T-cell (primary cell): ENCODE measurements at places on chromosomes 16 and 17.

GRCh38 chr17:81429821-81430551 lies 34.7 kb downstream of the BAHCC1 start:
- no peaks in the 10 kb centered on the region for H3K4me1 ChIP-seq
- H3K27me3 ChIP-seq, result no peaks in the 10 kb centered on the region
- no peak overlapping the region for H3K4me3 ChIP-seq
- no peak overlapping the region for H3K27ac ChIP-seq

DNA sequence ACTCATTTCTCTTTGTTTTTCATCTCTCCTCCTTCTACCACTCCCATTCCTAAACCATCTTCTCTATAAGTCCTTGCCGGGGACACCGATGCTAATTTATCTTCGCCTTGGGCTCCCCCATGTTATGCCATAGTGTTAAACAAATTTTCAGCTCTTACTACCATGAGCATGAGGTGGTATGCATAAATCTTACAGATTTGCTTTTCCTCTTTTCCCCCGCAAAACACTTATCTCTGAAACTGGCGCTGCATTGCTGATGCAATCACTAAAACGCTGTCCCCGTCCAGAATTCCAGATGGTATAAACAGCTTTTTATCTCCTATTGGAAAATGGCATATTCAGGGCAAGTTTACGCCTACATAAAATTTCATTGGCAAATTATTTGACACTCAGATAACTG lies 673.6 kb upstream of the CDH8 start:
- no peaks in the 10 kb centered on the region for H3K36me3 ChIP-seq
- no peak for DNase-seq
- no peaks in the 10 kb centered on the region for H3K4me1 ChIP-seq
- H3K27me3 ChIP-seq, result no peaks in the 10 kb centered on the region
- no peak overlapping the region for H3K4me3 ChIP-seq
- no peak overlapping the region for H3K27ac ChIP-seq

- H3K27me3 ChIP-seq, result no peaks in the 10 kb centered on the region
- H3K4me1 ChIP-seq, result no peaks in the 10 kb centered on the region
- peak overlapping the region; percentile 55 for H3K4me3 ChIP-seq
- H3K27ac ChIP-seq, result no peak overlapping the region
- no peaks in the 10 kb centered on the region for H3K36me3 ChIP-seq
Observed at GRCh38 chr16:89711601-89712273, 9.0 kb downstream of the VPS9D1 start.

- peaks cover 31% of the 10 kb centered on the region for H3K4me1 ChIP-seq
- peaks cover 63% of the 10 kb centered on the region for H3K27me3 ChIP-seq
- no peaks in the 10 kb centered on the region for H3K36me3 ChIP-seq
- peak; percentile 51 for DNase-seq
- no peak overlapping the region for H3K4me3 ChIP-seq
Observed at GRCh38 chr17:83124871-83125514, 45.6 kb downstream of the METRNL start.

DNA sequence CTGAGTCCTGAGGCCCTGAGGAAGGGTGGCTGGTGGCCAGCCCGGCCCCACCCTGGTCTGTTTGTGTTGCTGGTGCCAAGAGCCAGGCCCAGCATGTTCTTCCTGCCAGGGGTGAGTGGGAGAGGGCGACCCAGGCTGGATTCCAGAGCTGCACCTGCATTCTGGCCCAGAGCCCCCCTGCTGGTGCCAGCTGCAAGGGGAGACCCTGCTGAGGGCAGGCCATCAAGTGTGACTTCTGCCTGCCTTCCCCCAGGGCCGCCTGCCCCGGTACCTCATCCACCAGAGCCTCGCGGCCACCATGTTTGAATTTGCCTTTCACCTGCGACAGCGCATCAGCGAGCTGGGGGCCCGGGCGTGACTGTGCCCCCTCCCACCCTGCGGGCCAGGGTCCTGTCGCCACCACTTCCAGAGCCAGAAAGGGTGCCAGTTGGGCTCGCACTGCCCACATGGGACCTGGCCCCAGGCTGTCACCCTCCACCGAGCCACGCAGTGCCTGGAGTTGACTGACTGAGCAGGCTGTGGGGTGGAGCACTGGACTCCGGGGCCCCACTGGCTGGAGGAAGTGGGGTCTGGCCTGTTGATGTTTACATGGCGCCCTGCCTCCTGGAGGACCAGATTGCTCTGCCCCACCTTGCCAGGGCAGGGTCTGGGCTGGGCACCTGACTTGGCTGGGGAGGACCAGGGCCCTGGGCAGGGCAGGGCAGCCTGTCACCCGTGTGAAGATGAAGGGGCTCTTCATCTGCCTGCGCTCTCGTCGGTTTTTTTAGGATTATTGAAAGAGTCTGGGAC lies 2.4 kb upstream of the TCAP start:
- no peak overlapping the region for H3K4me3 ChIP-seq
- no peak overlapping the region for H3K27ac ChIP-seq
- peaks cover 13% of the 10 kb centered on the region for H3K4me1 ChIP-seq
- peaks cover 13% of the 10 kb centered on the region for H3K36me3 ChIP-seq
- no peaks in the 10 kb centered on the region for H3K27me3 ChIP-seq
- DNase-seq, result no peak

DNA sequence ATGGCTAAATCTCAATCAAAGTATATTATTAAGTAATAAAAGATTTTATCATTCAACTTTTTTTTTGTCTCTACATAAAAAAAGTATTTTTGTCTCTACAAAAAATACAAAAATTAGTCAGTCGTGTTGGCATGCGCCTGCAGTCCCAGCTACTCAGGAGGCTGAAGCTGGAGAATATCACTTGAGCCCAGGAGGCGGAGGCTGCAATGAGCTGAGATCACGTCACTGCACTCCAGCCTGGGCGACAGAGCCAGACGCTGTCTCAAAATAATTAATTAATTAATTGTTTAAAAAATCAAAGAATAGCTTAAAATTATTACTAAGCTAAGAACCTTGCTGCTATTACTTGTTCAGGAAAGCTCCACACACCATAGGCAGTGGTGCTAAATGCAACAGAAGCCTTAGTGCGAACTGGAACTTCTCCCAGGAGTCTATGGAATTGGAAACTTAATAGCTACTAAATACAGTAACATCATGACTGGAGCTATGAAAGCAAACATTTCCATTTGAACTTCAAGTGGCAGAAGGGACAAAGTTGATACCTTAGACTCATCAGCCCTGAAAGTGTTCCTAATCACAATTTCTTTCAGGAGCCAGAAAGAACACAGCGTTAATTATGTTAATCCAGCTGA lies 22.6 kb downstream of the ADCY9 start:
- no peak overlapping the region for H3K27ac ChIP-seq
- peaks cover 3% of the 10 kb centered on the region for H3K36me3 ChIP-seq
- no peak for DNase-seq
- no peaks in the 10 kb centered on the region for H3K27me3 ChIP-seq
- no peak overlapping the region for H3K4me3 ChIP-seq
- H3K4me1 ChIP-seq, result no peaks in the 10 kb centered on the region

GRCh38 chr17:3982541-3983017 lies 18.3 kb upstream of the ATP2A3 start:
- no peaks in the 10 kb centered on the region for H3K4me1 ChIP-seq
- no peak overlapping the region for H3K4me3 ChIP-seq
- no peaks in the 10 kb centered on the region for H3K36me3 ChIP-seq
- no peak for DNase-seq

DNA sequence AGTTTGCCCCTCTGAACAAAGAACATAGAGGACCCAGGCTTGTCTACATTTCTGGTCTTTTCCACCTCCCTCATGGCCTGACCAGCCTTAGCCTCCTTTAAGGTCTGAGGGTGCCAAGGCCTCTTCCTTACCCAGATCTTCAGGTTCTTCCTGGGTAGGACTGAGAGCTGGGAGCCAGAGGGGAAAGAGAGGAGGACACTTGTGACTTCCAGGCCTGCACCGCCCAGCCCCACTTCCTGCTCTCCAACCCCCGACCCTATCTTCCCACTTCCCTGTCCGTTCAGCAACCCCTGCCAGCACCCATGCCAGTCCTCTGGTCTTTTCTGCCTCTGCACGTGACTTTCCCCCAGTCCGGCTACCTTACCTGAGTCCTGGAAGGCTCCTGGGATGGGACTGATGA lies 534 bp downstream of the PRSS36 start:
- no peaks in the 10 kb centered on the region for H3K36me3 ChIP-seq
- no peak overlapping the region for H3K27ac ChIP-seq
- H3K27me3 ChIP-seq, result peaks cover 13% of the 10 kb centered on the region
- DNase-seq, result no peak
- no peaks in the 10 kb centered on the region for H3K4me1 ChIP-seq

DNA sequence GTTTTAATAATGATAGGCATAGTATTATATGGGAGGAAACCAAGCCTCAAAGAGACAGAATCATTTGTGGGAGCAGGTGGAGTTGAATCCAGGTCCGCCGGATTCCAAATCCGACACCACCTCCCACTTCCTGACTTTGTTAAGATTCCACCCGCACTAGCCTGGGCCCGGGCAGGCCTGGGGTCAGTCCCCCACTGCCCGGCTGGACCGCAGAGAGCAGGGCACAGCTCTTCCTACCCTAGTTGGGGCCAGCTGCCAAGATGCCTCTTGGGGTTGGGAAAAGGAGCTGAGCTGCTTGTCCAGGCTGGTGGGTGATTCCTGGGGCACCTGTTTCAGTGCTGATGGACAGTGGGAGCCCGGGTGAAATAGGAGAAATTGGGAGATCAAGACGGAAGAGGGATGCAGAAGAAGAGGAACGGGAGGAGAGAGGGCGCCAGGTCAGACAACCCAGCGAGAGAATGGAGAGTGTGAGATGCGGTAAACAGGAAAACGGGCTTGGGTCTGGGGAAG lies 53.9 kb downstream of the OR1D5 start:
- no peak for DNase-seq
- no peak overlapping the region for H3K4me3 ChIP-seq
- no peak overlapping the region for H3K27ac ChIP-seq
- no peaks in the 10 kb centered on the region for H3K4me1 ChIP-seq

GRCh38 chr17:48952904-48953303 lies 8.3 kb upstream of the SNF8 start:
- H3K27me3 ChIP-seq, result no peaks in the 10 kb centered on the region
- no peak overlapping the region for H3K27ac ChIP-seq
- no peak for DNase-seq
- no peak overlapping the region for H3K4me3 ChIP-seq
- H3K4me1 ChIP-seq, result peaks cover 10% of the 10 kb centered on the region
- H3K36me3 ChIP-seq, result no peaks in the 10 kb centered on the region

DNA sequence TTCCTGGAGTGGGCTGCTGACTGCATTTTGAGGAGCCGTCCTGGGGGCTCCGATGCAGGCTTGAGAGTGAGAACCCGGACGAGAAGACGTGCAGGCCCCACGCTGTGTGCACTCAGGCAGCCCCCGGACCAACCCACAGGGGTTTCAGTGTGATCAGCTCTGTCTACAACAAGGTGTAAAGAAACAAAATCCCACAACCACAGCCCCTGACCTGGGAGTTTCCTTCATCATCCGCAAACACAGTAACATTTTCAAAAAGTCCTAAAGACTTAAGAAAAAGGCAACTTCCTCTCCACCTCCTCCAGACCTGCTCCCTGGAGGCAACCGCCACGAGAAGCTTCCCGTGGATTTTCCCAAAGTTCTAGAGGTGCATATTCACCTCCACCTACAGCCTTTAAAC lies 15.4 kb upstream of the MEAK7 start:
- no peak overlapping the region for H3K4me3 ChIP-seq
- peaks cover 29% of the 10 kb centered on the region for H3K4me1 ChIP-seq
- H3K36me3 ChIP-seq, result no peaks in the 10 kb centered on the region
- H3K27me3 ChIP-seq, result no peaks in the 10 kb centered on the region

- H3K27me3 ChIP-seq, result no peaks in the 10 kb centered on the region
- H3K36me3 ChIP-seq, result peaks cover 21% of the 10 kb centered on the region
- no peak for DNase-seq
- peaks cover 12% of the 10 kb centered on the region for H3K4me1 ChIP-seq
- no peak overlapping the region for H3K4me3 ChIP-seq
- H3K27ac ChIP-seq, result peak overlapping the region; percentile 40
Observed at GRCh38 chr17:45236282-45236606, 14.6 kb downstream of the FMNL1 start.

- peak overlapping the region; percentile 34 for H3K27ac ChIP-seq
- H3K4me1 ChIP-seq, result peaks cover 10% of the 10 kb centered on the region
- H3K27me3 ChIP-seq, result peaks cover 3% of the 10 kb centered on the region
- peak overlapping the region; percentile 92 for H3K4me3 ChIP-seq
- no peak for DNase-seq
Observed at GRCh38 chr16:67108931-67109406, 772 bp upstream of the PHAF1 start.

DNA sequence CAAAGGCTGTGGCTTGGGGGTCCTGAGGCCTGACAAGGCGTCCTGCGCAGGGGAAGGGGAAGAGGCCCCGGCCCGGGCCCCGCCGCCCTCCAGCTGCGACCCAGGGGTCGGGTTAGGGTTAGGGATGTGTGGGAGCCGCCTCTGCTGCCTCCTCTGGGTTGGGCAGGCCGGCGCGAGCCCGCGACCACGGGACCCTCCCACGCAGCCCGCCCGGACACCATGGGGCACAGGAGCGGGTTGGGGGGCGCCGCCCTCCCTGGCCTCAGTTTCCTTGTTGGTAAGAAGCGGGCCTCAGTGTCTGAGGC lies 386 bp downstream of the CIAO3 start:
- H3K4me3 ChIP-seq, result peak overlapping the region; percentile 93
- no peak for DNase-seq
- H3K27me3 ChIP-seq, result no peaks in the 10 kb centered on the region

GRCh38 chr17:43713494-43714162 lies 45.0 kb downstream of the SOST start:
- no peak overlapping the region for H3K27ac ChIP-seq
- H3K4me3 ChIP-seq, result no peak overlapping the region
- H3K4me1 ChIP-seq, result no peaks in the 10 kb centered on the region
- DNase-seq, result peak; percentile 9
- peaks cover 3% of the 10 kb centered on the region for H3K27me3 ChIP-seq
- no peaks in the 10 kb centered on the region for H3K36me3 ChIP-seq

DNA sequence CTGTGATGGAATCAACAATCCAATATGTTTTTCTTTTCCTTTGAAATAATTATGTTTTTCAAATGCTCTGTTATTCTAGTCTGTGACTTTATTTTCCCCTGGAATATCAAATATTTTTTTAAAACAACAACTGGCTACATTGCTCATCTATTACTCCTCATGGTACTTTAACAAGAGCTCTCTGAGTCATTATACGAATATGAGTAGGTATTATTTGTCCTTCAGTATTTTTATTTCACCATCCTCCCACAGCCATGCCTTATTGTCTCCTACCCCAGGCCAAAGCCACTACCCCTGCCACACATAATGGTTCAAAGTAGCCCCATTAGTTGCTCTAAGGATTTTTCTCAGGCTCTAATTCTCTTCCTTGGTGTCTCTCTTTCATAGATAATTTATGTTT lies 1572.3 kb downstream of the CDH8 start:
- no peaks in the 10 kb centered on the region for H3K4me1 ChIP-seq
- H3K4me3 ChIP-seq, result no peak overlapping the region
- H3K36me3 ChIP-seq, result no peaks in the 10 kb centered on the region

- no peak overlapping the region for H3K27ac ChIP-seq
- H3K36me3 ChIP-seq, result no peaks in the 10 kb centered on the region
- H3K4me3 ChIP-seq, result no peak overlapping the region
- no peaks in the 10 kb centered on the region for H3K27me3 ChIP-seq
Observed at GRCh38 chr16:73323880-73324279, 276.0 kb upstream of the ZFHX3 start.
